ENCODE measurements at places on chromosomes 3 and 15.

DNA sequence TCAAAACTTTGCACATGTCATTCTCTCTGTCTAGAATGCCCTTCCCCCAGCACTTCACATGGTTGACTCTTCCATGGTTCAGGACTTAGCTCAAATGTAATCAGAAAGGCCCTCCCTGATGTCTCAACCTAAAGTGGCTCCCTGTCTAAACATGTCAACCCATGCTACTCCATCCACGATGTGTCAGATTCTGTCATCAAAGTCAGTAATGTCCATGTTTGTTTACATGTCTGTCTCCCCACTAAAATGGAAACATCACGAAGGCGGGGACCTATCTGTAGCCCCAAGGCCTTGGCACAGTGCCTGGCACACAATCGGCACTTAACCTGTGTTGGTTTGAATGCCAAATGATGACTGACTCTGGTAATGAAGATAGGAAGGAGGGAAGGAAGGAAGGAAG lies 20.8 kb upstream of the SNTN start:
- no peak for DNase-seq

- no peak for DNase-seq
These were observed 5.5 kb downstream of the HHLA2 start for GRCh38 chr3:108301695-108302404.

GRCh38 chr3:154852515-154852914 lies 227.6 kb upstream of the MME start:
- no peak for DNase-seq

DNA sequence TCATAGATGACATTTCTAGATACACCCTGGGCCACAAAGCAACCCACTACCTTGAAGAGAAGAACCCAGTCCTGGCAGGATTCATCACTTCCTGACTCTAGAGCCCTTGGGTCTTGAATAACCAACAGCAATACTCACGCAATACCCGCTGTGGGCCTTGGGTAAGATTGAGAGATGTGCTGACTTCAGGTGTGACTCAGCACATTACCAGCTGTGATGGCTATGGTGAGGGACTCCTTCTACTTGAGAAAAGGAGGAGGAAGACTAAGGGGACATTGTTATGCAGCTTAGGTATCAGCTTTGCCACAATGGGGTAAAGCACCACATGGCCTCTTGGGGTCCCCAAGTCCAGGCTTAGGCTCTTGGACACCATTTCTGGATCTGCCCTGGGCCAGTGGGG lies 14.9 kb downstream of the C3orf33 start:
- no peak for DNase-seq

GRCh38 chr3:15315003-15315402 lies 17.4 kb downstream of the SH3BP5 start:
- no peak for DNase-seq

DNA sequence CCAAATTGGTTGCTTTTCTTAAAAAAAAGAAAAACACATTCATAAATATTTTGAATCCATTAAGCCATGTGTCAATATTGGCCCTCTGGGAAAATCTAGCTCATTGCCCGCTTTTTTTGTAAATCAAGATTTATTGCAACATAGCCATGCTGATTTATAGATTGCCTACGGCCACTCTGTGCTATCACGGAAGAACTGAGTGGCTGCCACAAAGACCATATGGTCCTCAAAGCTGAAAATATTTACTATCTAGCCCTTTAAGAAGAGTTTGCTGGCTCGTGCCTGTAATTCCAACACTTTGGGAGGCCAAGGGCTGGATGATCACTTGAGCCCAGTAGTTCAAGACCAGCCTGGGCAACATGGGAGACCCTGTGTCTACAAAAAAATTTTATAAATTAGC lies 45.9 kb downstream of the IL5RA start:
- no peak for DNase-seq

DNA sequence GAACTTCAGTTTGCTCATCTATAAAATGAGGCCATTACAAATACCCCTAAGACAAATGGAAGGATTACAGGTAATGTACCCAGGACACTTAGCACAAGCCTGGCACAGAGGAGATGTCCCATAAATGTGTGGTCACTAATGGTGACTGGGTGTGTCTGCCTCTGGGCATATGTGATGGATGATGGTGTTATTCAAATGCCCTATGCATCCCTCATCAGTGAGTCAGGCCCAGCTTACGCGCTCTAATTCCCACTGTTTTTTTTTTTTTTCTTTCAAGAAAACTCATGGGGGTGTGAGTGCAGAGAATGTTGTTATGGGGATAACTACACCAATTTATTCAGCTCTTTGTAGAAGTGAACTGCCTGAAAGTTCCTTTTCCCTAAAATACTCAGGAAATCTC lies 23.6 kb upstream of the KIF23 start:
- no peak for DNase-seq

DNA sequence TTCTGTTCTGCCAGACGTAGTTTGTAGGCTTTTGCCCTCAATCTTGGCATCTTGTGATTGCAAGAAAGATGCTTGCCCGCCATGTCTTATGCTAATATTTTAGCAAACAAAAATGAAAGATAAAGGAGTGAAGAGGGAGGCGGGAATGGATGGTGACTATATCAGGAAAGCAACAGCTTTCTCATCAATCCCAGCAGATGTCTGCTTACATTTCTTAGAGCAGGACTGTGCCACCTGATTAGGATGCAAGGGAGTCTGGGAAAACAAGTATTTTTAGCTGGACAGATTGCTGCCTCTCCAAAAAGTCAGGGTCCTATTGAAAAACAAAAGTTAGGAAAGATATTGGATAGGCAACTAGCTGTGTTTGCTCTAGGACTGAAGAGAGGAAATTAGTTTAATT lies 34.6 kb upstream of the DPH6 start:
- DNase-seq, result no peak

DNA sequence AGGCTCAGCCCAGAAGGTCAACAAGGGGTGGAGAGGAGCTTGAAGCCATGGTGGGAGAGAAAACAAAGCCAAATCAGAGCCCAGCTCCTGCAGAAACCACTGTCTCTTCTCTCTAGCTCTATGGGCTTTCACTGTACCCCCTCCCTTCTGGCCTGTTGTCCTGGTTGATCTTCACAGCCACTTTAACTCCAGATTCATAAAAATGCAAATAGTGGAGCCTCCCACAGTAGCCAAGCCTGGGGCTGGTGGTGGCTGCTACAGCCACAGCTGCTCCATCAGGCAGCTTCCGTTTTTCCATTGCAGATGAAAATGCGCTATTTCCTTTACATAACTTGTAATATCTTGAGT lies 20.7 kb upstream of the CAV3 start:
- DNase-seq, result no peak

- DNase-seq, result no peak
These were observed 119.9 kb upstream of the ATP2B2 start for GRCh38 chr3:10625323-10625722.

DNA sequence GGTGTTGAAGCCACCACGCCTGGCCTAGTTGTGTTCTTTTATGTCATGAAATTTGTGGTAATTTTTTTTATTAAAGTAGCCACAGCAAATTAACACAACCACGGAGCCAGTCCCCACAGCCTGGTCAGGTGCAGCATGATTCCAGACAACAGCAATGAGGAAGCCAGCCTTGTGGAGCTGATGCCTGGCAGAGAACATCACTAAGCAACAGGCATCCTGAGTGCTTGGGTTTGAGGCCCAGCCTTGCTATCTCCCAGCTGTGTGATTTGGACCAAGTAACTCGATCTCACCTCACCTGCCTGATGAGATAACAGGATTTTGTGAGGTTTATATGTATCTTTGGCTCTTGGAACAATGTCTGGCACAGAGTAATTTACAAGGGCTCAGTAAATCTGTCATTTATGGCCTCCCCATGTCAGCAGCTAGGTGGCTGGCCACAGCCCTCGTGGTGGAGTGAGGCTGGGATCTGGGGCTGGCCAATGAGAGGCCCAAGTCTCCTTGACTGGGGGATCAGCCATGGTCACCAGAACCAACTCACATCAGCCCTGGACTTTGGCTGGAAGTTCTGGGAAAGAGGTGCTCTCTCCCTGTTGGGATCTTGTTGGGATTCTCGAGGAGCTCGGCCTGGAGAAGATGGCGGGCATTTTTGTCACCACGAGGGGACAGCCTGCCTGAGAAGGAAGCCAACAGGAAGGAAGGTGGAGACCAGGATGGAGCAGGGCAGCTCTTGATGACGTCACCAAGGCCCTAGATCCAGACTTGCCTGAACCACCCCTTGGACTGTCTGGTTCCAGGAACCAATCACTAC lies 22.8 kb upstream of the FLNB start:
- DNase-seq, result no peak

DNA sequence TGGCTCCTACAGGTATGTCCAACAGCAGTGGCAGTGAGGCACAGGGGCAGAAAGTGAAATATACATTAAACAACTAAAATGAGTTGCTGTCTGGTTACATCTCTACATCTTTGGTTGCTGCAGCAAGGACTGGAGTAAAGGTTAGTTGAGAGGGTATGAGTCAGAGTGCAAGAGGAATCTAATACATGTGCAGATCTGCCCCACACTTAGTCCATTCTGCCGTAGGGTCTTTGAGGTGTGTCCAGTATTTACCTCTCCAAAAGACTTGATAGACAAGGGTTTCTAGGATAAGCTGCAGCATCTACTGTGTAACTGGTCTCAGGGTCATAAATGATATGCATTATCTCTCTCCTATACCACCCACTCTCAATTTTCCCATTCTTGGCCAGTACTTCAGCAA lies 6.2 kb upstream of the NEDD4 start:
- DNase-seq, result no peak

DNA sequence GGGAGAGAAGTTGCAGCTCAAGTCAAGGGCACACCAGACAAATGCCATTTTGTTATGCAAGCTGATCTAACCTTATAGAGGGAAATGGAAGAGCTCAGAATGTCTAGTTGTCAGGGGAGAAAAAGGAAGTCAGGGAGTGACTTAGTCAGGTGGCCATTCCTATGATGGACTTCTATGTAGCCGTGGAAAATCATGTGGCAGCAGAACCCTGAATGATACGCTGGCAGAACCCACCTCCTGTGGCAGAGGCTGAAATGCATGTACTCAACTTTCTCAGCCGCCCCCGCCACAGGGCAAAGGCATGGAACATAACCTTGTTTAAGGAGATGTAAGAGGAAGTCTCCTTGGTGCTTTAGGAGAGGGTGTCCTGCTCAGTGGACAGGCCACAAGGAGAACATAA lies 37.7 kb upstream of the PARL start:
- DNase-seq, result no peak

GRCh38 chr3:126685021-126685420 lies 19.0 kb upstream of the CHCHD6 start:
- DNase-seq, result no peak

- no peak for DNase-seq
These were observed 9.6 kb upstream of the LAMP3 start for GRCh38 chr3:183172051-183172639.

DNA sequence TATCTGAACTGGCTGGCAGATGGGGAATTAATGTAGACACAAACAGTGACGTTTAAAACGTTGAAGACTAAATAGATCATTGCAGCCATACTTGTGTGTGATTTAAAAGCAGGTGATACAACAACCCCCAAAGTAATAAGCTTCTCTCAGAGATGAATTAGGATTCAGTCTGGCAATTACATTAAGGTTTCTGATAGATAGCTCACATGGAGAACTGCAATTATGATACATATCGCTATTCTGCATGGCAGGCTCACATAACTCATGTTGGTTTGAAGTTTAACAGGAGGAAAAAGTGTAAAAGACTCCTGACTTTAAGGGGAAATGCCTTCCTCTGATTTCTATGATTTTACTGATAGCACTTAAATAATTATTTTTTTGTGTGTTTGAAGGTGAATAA lies 196.9 kb downstream of the CLSTN2 start:
- DNase-seq, result no peak

- no peak for DNase-seq
These were observed 640 bp downstream of the POPDC2 start for GRCh38 chr3:119659606-119660291.

GRCh38 chr3:93910097-93910496 lies 63.6 kb downstream of the PROS1 start:
- no peak for DNase-seq

GRCh38 chr15:91407269-91407889 lies 307.3 kb downstream of the SV2B start:
- DNase-seq, result no peak

- DNase-seq, result no peak
These were observed 117.6 kb downstream of the CHDH start for GRCh38 chr3:53728606-53729005.

- no peak for DNase-seq
These were observed 19.5 kb downstream of the DUSP7 start for GRCh38 chr3:52036829-52037228.

GRCh38 chr3:148839805-148840204 lies 12.2 kb downstream of the CPB1 start:
- no peak for DNase-seq

DNA sequence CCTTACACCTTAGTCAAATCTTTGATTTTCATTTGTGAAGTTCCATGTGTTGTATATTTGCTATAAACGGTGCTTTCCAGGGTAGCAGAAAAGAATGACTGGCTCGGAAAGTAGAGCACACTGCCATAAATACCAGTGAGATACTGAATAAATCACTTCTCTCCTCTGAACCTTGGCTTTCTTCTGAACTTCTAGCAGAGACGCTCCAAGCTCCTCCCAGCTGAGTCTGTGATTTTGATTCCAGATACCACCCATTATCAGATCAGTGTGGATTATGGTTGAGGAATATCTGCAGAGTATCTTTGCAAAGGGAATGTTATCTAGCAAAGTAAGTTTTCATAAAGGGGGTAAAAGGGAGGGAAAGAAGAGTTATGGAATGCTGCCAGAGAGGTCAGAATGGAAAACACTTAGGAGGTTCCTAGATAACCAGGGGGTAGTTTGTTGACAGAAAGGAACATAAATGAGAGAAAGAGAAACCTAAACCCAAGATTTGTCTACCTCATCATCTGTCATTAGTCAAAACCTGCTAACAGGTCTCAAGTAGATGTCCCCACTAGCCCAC lies 98.5 kb upstream of the PSMD6 start:
- no peak for DNase-seq

DNA sequence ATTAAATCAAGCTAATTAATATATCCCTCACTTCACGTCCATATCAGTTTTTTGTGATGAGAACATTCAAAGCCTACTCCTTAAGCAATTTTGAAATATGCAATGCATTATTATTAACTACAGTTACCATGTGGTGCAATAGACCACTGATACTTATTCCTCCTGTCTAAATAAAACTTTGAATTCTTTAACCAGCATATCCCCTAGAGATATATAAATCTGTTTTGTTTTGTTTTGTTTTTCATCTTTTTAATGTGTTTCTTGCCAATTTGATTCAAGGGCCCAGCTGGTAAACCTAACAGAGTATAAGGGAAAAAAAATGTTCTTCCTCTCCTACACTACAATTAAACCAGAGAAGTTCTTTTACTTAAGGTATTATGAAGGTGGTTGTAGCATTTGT lies 524.2 kb downstream of the NAALADL2 start:
- no peak for DNase-seq

- DNase-seq, result no peak
These were observed 8.7 kb upstream of the ACAP2 start for GRCh38 chr3:195451373-195452015.

Data from forelimb muscle (tissue), 1 donor.